Heart left ventricle (tissue), 16 donors: ENCODE measurements at places on chromosomes 6 and 20. TPM values are rescaled to one million over a fixed set of nuclear protein-coding genes. Genes with fewer than 3 reads are reported as not detected.

Gene PRIM2
- total RNA-seq, result 4.4 TPM

Gene LTB
- total RNA-seq, result 0.85 TPM

Gene ZNF451
- total RNA-seq, result 35.2 TPM

Gene FGD2
- total RNA-seq, result 45.8 TPM

Gene TBC1D22B
- total RNA-seq, result 7.3 TPM

Gene HLA-DQA2
- not detected for total RNA-seq

Gene PXDC1
- 22.5 TPM for total RNA-seq

Gene TGIF2
- 9.7 TPM for total RNA-seq

Gene KCNK5
- total RNA-seq, result 2.1 TPM

Gene ZNF165
- total RNA-seq, result 0.18 TPM

Gene CD109
- 16.6 TPM for total RNA-seq

Gene SOD2
- 741 TPM for total RNA-seq

Gene FAM209B
- not detected for total RNA-seq

Gene TINAG
- 0.38 TPM for total RNA-seq

Gene APOBEC2
- total RNA-seq, result 237 TPM

Gene ABHD16A
- total RNA-seq, result 24.2 TPM

Gene CYP39A1
- 4.8 TPM for total RNA-seq

Gene STMND1
- total RNA-seq, result not detected

Gene C6orf15
- total RNA-seq, result not detected

Gene WDR27
- total RNA-seq, result 3.6 TPM

Gene TMEM244
- not detected for total RNA-seq

Gene OXT
- total RNA-seq, result not detected

Gene BPIFB1
- total RNA-seq, result not detected

Gene MUCL3
- not detected for total RNA-seq

Gene OR2B6
- total RNA-seq, result not detected

Gene CRIP3
- 21.5 TPM for total RNA-seq

Gene OARD1
- total RNA-seq, result 17.7 TPM

Gene SUMO4
- not detected for total RNA-seq

Gene CCHCR1
- 10.4 TPM for total RNA-seq

Gene GPX5
- not detected for total RNA-seq

Gene USP49
- 2.4 TPM for total RNA-seq

Gene LBP
- total RNA-seq, result 0.28 TPM

Gene TRAPPC3L
- total RNA-seq, result not detected

Gene RIPOR2
- total RNA-seq, result 3.8 TPM

Gene PPP1R3D
- total RNA-seq, result 11.1 TPM

Gene COQ3
- total RNA-seq, result 24.3 TPM

Gene OOEP
- not detected for total RNA-seq

Gene SH3BGRL2
- total RNA-seq, result 4.7 TPM

Gene MARCKS
- total RNA-seq, result 17.9 TPM

Gene FHL5
- 5.7 TPM for total RNA-seq

Gene HLA-DPA1
- total RNA-seq, result 438 TPM
